Stimulated activated CD4-positive, alpha-beta T cell treated with anti-CD3 and anti-CD28 coated beads, Interleukin-15, amount 100 ng/mL, for 1 hour (primary cell): ENCODE measurements at places on chromosomes 4 and X.

- peak; percentile 14 for DNase-seq
These were observed 702 bp downstream of the TSPAN5 start for GRCh38 chr4:98657531-98658286.

DNA sequence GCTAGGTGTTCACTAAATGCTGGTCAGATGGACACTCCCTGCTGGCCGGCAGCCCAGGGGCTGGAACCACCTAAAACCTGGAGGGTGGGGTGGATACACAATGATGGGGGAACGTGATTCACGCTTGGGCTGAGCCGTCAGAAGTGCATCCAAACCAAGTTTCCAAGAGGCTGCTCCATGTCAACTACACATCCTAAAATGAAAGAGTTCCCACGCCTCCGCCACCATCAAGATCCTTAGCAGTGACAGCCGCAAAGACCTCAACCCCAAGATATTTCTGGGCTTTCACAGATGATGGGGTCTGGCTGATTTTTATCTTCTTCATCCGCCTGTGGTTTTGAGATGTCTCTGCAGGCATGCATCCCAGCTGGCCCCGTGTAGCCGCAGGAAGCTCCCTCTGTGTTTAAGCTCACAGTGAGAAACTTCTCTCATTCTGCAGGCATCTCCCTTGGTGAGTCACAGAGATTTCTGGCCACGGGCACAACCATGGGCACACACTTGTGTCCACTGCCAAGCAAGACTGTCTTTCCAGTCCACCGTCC lies 84.4 kb downstream of the HTRA3 start:
- no peak for DNase-seq

- no peak for DNase-seq
These were observed 27.2 kb upstream of the SLC34A2 start for GRCh38 chr4:25628451-25628850.

DNA sequence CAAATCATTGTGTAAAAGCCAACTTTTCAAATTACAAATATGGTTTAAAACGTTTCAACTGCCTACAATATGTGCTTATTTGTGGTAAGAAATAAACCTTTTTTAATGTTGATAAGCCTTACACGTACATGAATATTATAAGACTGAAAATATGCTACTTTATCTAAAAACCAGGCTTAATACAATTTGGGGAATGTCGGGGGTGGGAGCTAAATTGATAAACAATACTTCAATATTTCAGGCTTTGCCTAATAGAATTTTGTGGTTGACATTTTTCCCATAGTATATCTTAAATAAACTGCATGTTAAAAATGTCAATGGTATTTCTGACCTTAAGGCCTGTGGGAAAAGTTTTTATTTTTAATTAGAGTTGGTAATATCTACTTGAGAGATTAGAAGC lies 69.8 kb upstream of the SLIT2 start:
- no peak for DNase-seq

- DNase-seq = no peak
These were observed 71.6 kb upstream of the CLCN4 start for GRCh38 chrX:10085223-10085622.

GRCh38 chr4:87046121-87046551 lies 111.3 kb downstream of the AFF1 start:
- no peak for DNase-seq

DNA sequence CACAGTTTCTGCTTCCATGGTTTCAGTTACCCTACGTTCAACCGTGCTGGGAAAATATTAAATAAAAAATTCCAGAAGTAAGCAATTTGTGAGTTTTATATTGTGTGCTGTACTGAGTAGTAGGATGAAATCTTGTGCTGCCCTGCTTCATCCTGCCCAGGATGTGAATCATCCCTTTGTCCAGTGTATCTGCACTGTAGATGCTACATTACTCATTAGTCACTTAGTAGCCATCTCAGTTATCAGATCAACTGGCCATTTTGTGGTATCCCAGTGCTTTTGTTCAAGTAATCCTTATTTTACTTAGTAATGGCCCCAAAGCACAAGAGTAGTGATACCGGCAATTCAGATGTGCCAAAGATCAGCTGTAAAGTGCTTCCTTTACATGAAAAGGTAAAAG lies 97.9 kb downstream of the COX18 start:
- DNase-seq = no peak

DNA sequence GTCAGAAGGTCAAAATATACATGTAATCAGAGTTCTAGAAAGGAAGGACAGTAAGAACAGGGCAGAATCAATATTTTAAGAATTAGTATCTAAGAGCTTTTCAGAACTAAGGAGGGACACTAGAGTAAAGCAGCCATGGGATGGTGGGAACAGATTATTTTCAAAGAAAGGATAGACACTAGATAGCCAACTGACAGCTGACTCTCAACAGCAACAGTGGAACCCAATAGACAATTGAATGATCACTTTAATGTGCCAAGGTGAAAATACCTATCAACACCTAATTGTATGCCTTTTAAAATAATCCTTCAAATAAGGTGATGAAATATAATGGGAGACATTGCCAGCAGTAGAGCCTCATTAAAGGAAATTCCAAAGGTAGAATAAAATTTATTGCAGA lies 26.5 kb upstream of the CCDC160 start:
- DNase-seq = no peak

DNA sequence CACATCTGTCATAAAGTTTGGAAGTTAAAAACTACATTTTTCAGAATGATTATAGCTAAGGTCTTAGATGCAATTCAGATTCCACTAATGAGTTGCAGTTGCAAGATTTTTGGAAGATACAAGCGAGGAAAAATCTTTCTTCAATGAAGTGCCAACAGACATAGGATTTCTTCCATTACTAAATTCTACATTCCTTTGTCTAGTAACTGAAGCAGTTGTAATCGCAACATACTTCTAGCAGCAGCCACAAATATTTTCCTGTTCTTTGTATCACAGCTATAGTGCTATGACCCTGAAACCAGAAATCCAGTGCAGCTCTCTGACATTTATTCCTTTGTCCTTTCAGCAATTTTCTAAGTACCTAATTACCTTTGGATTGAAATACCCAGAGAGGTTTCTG lies 225.2 kb upstream of the SLIT2 start:
- no peak for DNase-seq

DNA sequence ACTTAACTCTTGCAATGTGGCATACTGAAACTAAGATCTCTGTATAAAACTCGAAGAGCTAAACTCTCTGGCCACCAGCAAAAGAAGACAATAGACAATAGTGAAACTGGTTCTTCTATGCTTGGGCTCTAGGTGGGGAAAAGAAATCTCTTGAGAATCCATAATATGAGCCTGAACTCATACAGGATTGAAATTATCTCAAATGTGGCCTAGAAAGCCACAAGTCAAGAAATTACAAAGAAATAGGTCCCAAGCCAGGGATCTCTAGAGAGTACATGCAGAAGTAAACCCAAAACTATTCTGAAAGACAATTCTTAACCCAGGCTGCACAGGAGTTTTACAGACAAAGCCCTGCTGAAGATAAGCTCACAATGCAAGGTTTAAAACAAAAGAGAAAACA lies 127.4 kb downstream of the ANAPC10 start:
- no peak for DNase-seq

GRCh38 chr4:38804654-38805295 lies at the start of gene TLR1:
Gene TLR1 (minus strand): TSS chr4:38804791. CDS start chr4:38798831, 5,960 bp downstream.
- DNase-seq = no peak

GRCh38 chr4:20368926-20369325 lies 117.2 kb downstream of the SLIT2 start:
- no peak for DNase-seq

DNA sequence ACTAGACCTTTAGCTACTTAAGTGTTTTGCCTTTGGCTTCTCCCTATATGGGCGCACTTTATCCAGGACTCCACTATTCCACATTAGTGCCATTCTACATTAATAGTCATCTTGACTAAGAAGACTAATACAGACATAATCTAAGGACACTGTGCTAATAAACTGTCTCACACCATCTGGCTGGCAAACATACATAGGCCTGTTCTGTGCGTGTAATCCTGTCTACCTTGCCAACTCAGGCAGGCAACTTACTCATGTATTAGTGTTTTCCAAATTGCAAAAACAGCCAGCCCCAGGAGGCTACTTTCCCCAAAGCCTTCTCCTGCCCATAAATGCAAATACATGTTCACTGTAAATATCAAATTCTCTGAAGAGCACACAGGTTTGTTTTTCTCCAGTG lies 587.3 kb downstream of the TMA16 start:
- DNase-seq = no peak

DNA sequence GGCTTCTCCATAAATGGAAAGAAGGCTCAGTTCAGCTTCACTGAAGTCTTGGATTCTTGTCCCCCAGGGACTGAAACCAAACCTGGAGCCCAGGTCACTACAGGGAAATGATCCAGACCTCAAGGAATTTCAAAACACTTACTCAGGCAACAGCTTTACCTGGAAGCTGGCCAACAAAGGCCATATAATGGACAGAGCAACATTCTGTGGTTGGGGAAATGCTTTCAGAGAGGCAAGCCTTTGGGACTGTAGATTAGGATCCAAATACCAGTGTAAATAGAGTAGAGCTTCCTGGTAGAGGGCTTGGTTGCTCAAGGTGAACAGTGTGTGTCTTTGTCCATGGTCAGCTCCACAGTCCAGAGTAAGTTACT lies 57.0 kb upstream of the PROM1 start:
- no peak for DNase-seq

- no peak for DNase-seq
These were observed 3.7 kb upstream of the IRAK1 start for GRCh38 chrX:154023276-154024000.

- DNase-seq = no peak
These were observed 4.3 kb upstream of the DGAT2L6 start for GRCh38 chrX:70172964-70173363.

DNA sequence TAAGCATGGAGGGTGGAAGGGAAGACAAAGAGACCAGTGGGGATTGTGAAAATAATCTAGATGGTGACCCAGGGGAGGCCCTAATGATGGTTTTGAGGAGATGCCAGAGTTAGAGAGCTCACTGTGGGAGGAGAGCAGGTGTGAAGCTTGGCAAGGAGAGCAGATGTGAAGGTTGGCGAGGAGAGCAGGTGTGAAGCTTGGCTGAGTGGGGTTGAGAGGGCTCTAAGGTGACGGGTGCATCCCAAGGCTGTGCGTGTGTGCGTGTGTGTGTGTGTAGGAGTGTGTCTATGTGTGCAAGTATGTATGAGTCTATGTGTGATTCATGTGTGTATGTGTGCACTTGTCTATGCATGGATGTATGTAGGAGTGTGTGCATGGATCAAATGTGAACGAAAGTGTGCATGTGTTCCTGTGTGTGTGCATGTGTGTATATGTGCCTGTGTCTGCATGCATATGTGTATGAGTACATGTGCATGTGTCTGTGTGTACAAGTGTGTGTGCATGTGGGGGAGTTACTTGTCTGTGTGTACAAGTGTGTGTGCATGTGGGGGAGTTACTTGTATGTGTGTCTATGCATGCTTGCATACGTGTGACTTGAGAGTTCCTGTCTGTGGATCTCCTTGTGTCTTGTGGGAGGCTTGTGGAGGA lies 72.0 kb downstream of the EVC start:
- DNase-seq = no peak

- no peak for DNase-seq
These were observed 15.6 kb downstream of the ATP2B3 start for GRCh38 chrX:153533091-153533490.

GRCh38 chr4:108384544-108384943 lies 215.8 kb upstream of the LEF1 start:
- no peak for DNase-seq

GRCh38 chr4:104971462-104971861 lies 175.2 kb upstream of the TET2 start:
- no peak for DNase-seq

DNA sequence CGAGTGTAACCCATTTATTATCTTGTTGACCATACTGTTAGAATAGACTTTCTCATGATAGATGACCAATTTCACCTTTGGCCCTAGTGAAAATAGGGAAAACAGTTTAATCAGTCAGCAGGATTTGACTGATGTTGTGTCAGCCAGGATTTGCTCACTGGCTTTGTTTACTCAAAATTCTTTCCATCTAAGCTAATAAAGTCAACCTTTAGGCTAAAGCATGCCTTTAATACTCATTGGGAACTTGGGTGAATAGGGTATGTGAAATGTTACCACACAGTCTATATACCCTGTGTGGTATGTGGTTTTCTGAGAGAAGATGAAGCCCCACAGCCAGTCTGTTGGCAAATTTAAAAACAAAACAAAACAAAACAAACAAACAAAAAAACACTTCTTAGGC lies 18.7 kb upstream of the SPANXB1 start:
- no peak for DNase-seq

DNA sequence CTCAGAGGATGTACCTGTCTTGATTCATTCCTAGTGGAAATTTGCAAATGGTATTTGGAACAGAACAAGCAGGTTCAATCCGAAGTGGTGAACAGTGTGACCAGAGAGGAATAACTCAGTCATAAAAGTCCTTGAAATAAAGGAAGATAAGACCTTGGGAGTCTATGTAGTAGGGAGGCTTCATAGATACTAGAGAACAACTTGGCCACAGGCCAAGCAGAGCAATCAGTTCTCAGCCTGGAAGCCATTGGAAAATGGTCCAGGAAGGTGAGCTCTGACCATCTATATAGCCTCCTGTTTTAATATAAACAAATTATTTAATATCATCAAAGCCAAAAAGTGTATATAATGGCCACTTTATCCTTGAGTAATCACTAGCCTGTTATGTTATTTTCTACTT lies 11.3 kb downstream of the TXK start:
- DNase-seq = no peak

- no peak for DNase-seq
These were observed 123.2 kb downstream of the SPOCK3 start for GRCh38 chr4:167111092-167111491.

- DNase-seq = no peak
These were observed 126.1 kb downstream of the ASB9 start for GRCh38 chrX:15143825-15144121.

DNA sequence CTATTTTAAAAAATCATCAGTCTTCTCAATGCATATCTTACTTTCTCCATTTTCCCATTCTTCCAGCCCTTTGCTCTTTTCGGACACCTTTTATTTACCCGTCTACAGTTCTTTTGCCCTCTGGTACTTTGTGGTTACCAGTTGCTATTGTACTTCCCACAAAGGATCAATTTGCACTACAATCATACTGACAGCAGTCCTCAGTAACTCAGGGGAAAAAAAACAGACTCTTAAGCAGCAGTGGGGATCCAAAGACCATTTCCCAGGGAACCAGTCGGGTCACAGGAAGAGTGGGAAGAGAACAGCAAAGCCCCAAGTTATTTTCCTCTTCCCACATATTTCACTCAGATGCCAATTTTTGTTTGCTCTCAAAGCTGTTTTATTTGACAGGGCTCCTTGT lies 23.1 kb downstream of the DMD start:
- DNase-seq = no peak

DNA sequence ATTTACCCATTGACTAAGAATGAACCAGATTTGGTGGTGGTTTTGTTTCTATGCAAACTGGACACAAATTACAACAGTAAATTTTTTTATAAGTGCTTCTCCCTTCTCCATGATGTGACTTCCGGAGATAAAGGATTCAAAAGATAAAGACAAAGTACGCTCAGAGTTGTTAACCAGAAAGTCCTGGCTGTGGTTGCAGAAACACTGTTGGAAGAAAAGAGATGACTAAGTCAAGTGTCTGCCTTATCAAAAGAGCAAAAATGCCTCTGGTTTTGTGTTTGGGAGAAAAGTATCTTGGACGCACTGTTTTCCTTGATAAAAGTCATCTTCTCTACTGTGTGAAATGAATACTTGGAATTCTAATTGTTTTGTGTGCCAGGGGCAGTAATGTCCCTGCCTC lies 213.4 kb downstream of the GC start:
- no peak for DNase-seq
